ENCODE measurements at places on chromosomes 6 and 20.

- DNase-seq = no peak
Measured at GRCh38 chr6:169780571-169781091, 29.2 kb downstream of the ERMARD start.

- DNase-seq = no peak
Measured at GRCh38 chr6:11667876-11668275, 110.7 kb downstream of the ADTRP start.

- DNase-seq = no peak
Measured at GRCh38 chr6:161837854-161838253, 564.0 kb upstream of the AGPAT4 start.

- no peak for DNase-seq
Measured at GRCh38 chr6:12570461-12571030, 146.0 kb upstream of the PHACTR1 start.

- no peak for DNase-seq
Measured at GRCh38 chr20:42173440-42173839, 555.3 kb upstream of the CHD6 start.

DNA sequence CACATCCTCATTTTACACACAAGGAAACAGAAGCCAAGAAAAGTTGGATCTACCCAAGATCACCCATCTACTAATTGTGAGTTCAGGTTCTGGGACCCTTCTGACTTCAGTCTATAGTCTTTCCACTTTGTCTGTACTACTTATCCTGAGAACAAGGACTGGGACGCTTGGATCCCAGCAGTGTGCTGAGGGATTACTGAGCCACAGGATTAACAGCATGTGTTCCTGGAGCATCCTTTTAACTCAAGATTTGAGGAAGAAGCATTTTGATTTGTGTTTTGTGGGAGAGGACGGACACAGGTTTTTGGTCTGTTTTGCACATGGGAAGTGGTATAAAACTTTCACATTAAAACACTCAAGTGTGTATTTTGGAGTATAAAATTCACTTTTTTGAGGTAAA lies 4.4 kb downstream of the ENPP4 start:
- DNase-seq = no peak

- DNase-seq = no peak
Measured at GRCh38 chr6:149220882-149221773, 96.4 kb upstream of the TAB2 start.

GRCh38 chr6:13147376-13147775 lies 181.0 kb downstream of the TBC1D7 start:
- DNase-seq = no peak
